Astrocyte of the spinal cord (primary cell): ENCODE measurements at places on chromosomes 2 and 18.

GRCh38 chr2:157790780-157791179, 85.3 kb downstream of the ACVR1 start:
- DNase-seq, result no peak

DNA sequence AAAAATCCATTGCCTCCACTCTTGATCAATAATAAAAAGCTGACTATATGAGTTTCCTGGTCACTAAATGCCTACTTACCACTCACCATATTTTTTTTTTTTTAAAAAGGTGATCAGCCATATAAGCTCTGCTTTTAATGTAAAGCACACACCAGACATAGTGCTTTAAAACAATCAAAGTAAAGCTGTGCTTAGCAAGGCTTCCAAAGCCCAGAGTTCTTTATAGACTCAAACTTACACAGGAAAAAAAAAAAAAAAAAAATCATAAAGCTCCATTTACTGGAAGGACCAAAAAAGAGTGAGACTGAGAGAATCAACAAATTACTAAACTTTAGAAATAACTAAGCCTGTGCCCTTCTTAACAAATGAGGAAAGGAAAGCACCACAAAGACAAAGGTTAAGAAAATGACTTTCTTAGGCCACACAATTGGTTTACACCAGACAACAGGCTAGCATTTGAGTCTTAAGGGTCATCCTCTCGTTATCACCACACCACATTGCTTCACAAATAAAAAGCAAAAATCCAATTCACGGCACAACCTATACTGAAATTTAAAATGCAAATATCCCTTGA, 11.2 kb downstream of the ACVR1 start:
- no peak for DNase-seq

- no peak for DNase-seq
These were observed 17.4 kb downstream of the KIF3C start for GRCh38 chr2:25964891-25965290.

- DNase-seq, result no peak
These were observed 34.0 kb downstream of the BIN1 start for GRCh38 chr2:127072970-127073369.

DNA sequence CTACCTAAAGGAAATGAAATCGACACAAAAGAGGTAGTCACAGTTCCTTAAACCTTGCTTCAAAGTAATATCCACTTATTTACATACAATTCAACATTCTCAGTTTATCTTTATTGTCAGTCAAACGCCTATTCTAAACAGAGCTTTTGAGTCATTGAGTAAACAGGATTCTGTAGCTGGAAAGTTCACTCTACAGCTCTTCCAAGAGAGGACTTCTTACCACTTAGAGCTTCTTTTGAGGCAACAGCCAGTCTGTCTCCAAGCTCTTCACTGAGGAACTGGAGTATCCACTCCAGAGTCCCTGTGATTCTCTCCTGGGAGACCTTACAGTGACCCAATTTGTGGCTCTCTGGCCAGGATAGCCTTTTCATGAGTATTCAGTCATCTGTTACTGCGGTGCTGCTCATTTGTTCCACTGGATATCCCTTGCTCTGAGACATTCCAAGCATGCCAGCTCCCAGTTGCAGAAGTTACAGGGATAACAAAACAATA, 210.9 kb upstream of the OSR1 start:
- no peak for DNase-seq
